Fibroblast of skin of abdomen (primary cell): ENCODE measurements at places on chromosomes 2 and 18.

DNA sequence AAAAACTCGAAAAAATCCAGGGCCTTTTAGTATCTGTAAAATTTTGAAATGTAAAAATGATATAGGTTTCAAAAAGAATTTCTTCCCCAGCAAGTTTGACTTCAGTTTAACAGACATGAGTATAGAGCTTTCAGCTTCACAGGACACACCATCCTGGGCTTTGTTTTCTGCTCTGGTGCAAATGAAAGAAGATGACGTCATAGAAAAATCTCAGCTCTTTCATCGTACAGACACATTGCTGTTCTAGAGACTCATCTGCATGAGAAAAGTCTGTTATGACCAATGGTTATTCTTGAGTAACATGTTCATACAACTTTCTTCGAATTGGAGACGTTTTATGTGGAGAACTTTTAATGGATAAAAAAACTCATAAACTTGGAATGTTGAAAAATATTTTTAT, 111.7 kb upstream of the DYNAP start:
- DNase-seq = no peak

- no peak for DNase-seq
Observed at GRCh38 chr18:57748770-57749603, 54.1 kb downstream of the ATP8B1 start.

DNA sequence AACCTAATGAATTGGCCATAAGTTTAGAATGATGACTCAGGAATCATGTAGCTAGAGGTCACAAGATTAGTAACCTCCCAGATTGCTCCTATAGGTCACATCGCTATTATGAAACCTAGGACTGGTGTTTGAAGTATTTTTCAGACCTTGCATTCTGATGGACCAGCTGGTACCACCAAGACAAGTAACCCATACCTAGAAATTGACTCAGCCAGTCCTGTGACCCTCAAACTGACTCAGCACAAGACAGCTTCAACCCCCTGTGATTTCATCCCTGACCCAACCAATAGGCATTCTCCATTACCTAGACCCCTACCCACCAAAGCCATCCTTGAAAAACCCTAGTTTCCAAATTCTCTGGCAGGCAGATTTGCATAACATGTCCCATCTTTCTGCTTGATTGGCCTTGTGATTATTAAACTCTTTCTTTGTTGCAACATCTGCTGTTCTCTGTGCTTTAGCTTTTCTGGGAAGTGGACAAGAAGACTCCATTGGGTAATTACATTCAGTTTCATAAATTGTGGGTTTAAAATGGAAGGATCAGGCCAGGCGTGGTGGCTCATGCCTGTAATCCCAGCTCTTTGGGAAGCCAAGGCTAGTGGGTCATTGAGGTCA, 254.9 kb downstream of the IRS1 start:
- no peak for DNase-seq

- DNase-seq = no peak
Observed at GRCh38 chr18:50194631-50195532, at the start of gene MYO5B. MYO5B (minus strand) TSS chr18:50195147; CDS start chr18:50194793, 354 bp downstream.

- peak; percentile 69 for DNase-seq
Observed at GRCh38 chr18:48866028-48866733, 84.6 kb downstream of the SMAD7 start.

DNA sequence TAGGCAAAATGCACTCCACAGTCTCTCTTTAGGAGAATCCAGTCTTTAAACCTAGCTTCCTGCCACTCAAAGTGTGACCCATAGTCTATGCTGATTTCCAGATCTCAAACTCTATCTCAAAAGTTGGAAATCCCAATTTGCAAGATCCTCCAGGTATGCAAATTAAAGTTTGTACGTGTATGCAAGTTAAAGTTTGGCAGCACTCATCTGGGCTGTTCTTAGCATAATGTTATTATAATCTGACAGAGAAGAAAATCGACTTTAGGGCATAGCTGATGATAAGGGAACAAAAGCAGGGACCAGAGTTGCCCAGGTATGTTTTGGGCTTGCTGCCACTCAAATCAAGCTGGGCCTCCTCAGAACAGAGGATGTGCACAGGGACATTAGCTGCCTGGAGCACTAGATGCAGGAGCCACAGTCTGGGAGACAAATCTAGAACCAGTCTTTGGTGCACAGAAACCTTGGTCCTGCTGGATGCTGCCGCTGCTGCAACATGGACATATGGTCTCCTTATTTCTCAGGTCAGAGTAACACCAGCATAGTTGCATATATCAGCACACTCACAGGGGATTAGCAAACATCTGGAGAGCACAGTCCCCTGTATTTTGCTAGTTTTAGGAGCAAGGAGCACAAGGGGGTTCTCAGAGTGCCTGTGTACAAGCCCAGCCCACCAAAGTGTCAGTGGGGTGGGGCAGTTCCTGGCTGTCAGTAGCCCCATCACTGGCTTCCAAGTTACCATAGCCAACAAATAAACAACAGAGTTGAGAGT, 242.6 kb downstream of the TTC32 start:
- no peak for DNase-seq

DNA sequence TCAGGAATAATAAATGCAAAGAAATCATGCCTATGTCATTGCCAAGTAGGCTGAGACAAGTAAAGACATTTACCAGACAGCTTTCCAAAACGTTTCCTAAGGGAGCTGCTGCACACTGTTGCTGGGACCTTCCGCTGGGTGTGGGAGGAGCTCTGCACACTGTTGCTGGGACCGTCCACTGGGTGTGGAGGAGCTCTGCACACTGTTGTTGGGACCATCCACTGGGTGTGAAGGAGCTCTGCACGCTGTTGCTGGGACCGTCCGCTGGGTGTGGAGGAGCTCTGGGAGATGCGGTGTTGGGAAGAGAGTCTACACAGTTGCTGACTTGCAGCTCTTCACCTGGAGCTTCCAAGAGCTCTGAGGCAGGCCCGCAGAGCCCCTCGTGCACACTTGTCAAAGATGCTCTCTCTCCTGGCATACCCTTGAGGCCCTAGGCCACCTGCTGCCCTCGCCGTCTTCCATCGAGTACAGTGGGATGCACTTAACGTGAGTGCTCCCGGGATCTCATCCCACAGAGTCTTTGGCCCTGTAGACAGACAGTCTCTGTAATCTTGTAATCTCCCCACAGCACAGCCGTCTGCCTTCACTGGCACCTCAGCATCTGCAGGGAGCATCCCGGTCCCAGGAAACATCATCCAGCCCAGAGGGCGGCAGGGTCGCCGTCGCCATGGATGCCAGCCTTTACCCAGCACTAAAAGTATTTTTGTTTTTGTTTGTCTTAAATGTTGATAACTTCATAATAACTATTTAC, 51.4 kb downstream of the TRAPPC12 start:
- no peak for DNase-seq

- no peak for DNase-seq
Observed at GRCh38 chr2:107511970-107512789, 314.5 kb upstream of the RGPD4 start.
